ENCODE measurements at places on chromosomes 6 and 20.

GRCh38 chr6:56947924-56948323, 7.0 kb upstream of the BEND6 start:
- no peak for DNase-seq

GRCh38 chr6:144036835-144037195, 28.8 kb upstream of the PLAGL1 start:
- DNase-seq = no peak

DNA sequence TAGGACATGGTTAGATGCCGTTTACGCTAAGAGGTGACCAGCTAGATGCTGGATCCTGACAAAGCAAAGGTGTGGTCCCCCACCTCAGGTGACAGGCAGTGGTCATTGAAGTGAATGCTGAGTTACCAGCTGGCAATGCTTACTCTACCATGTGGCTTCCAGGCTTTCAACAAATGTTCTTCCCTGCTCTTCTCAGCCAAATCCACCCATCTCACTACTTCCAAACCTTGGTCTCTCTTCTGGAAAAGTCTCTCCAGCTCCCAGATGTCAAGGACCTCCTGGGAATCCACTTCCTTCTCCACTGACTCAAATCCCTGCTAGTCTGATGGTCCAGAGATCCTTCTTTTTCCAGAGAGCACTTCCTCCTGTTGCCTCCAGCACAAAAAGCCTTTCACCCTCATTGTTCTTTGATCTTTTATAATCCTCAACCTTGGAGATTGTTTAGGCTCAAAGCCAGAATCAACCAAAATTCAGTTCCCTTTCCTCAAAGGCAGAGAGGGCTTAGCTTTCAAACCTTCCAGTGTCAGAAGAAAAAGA, 228.0 kb downstream of the ZNF217 start:
- no peak for DNase-seq

- no peak for DNase-seq
Measured at GRCh38 chr6:108693430-108694154, 132.9 kb downstream of the FOXO3 start.

GRCh38 chr6:82118150-82118562, 129.4 kb downstream of the IBTK start:
- DNase-seq = no peak

DNA sequence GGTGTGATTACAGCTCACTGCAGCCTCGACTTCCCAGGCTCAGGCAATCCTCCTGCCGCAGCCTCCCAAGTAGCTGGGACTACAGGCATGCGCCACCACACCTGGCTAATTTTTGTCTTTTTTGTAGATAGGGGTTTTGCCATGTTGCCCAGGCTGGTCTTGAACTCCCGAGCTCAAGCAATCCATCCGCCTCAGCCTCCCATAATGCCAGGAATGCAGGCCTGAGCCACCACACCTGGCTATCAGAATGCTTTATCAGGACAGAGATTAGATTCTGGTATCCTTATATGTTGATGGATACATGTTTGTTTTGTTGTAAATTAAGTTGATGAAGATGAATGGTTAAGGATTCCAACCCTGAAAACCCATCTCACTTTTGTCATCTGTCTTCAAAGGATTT, 24.2 kb downstream of the LHFPL5 start:
- DNase-seq = no peak

- no peak for DNase-seq
Measured at GRCh38 chr6:19669206-19669605, 168.0 kb upstream of the ID4 start.

- peak; percentile 60 for DNase-seq
Measured at GRCh38 chr6:138115877-138116660, 8.8 kb upstream of the PERP start.

DNA sequence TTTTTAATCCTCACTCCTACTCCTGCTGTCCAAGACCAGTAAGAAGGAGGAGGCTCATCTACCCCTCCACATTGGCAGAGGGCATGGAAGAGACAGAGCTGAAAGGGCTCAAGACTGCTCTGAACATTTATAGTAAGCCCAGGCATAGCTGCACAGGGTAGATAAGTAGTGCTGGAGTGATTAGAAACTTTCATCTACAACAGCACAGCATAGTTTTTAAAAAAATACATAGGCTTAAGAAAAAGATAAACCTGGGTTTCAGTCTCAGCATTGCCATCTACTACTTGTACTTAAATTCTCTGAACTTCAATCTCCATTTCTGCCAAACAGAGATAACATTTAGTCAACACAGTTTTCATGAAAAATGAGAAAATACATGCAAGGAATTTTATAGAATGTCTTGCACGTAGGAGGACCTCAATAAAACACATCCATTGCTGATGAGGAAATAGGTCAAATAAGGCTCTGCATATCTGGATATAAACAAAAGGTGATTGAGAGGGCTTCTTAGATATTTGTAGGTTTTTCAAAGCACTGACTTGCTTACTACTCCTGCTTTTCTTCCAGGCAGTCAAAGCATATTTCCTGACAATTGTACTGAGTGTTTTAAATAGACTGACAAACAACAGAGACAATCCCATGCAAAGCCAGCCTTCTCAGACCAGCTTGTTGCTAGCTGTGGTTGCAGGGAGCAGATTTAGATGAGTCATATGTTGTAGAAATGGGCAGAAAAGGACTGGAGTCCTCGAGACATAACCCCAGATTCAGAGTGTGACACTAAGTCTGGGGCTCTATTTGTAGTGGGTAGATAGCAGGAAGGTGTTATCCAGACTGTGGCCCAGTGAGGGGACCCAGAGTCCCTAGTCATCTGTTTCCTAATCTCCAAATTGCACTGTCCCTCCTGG, 107.4 kb upstream of the TAB2 start:
- peak; percentile 38 for DNase-seq

DNA sequence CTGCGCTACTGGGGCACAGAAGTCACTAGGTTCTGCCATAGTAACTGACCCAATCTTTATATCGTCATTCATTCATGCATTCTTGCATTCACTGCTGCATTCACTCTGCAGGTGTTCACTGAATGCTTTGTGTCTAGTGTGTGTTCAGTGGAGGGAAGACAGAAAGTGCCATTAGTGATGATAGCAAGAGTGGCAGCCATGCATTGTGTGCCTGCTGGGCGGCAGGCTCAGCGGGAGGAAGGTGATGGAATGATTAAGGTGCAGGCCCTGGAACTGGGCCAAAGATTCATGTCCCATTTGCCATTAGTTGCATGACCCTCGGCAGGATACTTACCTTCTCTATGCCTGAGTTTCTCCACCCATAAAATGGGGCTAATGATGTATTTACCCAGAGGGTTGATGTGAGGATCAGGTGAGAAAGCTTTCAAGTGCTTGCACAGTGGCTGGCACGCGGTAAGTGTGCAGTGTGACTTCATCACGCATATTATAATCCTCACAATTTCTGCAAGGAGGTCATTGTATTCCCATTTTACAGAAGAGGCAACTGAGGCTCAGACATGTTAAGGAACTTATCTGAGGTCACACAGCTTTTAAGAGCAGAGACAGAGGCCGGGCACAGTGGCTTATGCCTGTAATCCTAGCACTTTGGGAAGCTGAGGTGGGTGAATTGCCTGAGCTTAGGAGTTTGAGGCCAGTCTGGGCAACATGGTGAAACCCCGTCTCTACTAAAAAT, 40.1 kb downstream of the ITPR3 start:
- no peak for DNase-seq

DNA sequence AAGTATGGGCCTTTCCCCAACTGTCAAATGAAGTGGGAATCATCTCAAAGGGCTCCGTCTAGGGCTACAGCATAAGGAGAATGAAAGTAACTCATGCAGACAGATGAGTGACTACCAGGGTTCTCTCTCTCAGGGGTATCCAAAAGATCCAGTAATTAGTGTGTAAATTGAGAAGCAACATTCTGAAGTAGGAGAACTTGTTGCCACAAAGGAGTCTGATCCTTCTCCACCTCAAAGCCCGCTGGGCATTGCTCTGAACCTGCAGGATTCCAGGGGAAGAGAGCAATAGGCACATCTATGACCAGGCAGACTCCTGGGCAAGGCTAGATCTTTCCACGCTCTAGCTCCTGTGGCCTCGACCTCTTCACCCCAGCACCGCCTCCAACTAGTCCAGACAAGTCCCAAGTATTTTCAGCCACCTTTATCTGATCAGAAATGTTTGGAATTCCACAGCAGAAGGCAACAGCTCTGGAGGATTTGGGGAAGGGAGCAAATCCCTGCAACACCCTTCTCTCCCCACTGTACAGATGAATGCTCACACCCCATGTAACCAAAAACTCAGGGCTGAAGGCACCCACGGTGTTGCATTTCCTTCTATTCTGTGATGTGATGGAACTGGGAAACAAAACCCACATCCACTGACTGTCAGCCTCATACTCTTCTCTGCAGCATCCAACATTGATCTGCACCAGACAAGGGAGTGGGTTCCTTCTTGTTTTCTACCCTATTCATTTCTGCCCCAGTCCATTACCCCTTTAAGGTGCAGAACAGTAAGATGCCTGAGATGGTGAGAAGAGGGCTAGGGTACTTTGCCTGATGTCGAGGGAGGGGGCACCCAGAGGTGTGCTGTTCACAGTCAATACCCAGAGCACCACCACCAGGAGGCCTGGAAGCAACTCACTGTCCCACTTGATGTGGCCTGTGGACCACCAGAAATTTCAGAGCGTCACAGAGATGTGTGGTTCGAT, 41.0 kb downstream of the COX4I2 start:
- DNase-seq = no peak

- no peak for DNase-seq
Measured at GRCh38 chr6:161951126-161951525, 677.3 kb upstream of the AGPAT4 start.

DNA sequence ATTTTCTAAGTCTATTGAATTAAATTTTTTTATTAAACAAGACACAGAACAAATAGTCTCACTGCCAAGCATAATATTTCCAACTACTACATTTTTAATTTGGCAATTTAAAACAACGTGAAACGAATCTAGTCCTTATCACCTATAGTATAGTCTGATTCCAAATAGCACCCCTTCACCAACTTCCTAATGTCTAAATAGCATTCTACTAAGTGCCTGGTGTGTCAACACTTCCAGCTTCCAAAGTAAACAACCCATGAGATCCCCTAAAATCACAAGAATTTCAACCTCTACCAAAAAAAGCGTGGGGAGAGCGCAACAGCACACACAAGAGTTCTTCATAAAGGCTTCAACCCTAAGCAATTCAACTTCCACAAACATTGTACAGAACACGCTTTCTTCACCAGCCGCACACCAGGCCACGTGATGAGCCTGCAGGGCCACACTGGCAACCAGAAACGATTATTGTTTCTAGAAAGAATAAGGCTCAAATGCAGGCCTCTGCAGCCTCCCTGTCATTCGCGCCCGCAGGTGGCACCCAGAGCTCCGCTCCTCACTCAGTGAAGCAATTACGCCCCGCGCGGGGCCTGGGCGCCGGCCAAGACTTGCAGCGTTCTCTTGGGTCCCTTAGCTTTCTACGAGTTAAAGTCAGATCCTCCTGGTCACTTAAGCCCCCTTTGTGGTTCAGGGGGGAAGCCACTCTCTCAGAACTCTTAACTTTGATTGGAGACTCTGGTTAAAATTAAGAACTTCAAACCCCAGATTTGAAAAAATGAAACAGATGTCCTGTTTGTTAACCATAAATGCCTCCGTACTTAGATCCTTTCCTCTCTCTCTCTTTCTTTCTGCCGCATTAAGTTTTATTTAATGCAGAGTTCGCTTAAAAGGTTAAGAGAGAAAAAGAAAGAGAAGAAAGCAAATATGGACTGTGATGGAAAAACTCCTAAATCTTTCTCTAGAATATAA, 18.3 kb downstream of the SIM1 start:
- no peak for DNase-seq

DNA sequence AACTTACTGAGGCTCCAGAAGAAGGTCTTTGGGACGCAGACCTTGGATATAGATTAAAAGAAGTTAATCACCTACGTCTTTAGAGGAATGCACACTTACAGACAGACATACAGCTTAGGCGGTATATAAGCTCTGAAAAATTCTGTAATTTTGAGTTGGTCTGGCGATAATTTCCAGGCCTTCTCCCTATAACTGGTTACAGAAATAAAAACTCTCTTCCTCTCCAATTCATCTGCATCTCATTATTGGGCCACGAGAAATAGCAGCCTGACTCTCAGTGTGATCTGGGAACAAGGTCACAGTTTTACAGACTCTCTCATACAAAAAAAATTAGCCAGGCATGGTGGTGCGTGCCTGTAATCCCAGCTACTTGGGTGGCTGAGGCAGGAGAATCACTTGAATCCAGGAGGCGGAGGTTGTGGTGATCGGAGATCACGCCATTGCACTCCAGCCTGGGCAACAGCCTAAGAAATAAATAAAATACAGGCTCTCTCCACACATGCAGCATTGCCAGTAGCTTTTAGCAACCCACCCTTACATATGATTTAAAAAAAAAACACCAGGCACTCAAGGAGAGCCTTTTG, 4.7 kb downstream of the ZBTB24 start:
- no peak for DNase-seq

- DNase-seq = no peak
Measured at GRCh38 chr6:50717734-50718457, 4.6 kb downstream of the TFAP2D start.

- DNase-seq = no peak
Measured at GRCh38 chr6:72938104-72938503, 287.2 kb downstream of the KHDC1L start.

DNA sequence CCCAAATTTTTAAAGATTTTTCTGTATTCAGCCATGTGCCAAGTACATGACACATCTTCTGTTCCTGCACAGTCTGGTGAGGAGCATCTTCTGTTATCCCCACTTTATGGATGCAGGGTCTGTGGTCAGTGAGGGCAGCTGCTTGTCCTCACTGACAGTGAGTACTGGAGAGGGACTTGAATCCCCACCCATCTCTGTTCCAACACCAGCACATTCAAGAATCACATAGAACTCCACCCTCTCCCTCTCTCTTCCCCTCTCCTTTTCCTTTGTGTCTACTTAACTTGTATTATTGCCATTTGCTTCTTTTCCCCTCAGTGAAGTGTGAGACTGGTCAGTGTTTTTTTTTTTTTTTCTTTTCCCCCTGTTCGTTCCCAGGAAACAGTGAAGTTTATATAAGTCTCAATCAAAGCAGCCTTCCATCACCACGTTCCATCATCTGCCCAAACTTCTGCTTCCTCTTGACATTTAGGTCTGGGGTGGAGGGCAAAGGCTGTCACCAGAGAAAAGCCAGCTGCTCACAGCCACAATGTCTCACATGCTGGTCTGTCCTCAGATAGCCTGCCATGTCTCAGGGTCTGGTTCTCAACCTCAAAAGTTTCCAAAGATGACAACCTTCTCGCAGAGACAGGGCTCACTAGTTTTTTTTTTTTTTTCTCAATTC, 110.0 kb upstream of the SSTR4 start:
- DNase-seq = no peak

- no peak for DNase-seq
Measured at GRCh38 chr6:203661-204060, 88.6 kb upstream of the DUSP22 start.

- no peak for DNase-seq
Measured at GRCh38 chr6:47106216-47106615, 64.1 kb upstream of the ADGRF1 start.
